ENCODE measurements at places on chromosomes 6 and 20.

DNA sequence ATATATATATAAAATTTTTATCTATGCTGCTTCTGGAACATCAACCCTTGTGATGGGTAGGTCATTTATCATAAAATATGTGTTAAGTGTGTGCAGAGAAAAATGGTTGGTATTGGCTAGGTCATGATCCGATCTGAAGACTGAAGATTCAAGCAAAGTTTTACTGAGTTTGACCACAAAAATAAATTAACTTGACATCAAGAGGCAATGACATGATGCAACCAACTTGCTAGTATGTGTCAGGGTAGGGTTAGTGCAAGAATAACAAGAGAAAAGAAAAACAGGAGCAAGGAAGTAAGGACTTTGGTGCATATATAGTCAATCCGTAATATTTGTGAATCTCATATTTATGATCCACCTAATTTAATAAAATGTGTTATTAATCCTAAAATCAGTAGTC, 1202.0 kb upstream of the ADGRB3 start:
- DNase-seq: no peak

- no peak for DNase-seq
Observed at GRCh38 chr6:33961691-33962090, 157.9 kb upstream of the MLN start.

- no peak for DNase-seq
Observed at GRCh38 chr20:37734228-37734985, 40.6 kb downstream of the CTNNBL1 start.

DNA sequence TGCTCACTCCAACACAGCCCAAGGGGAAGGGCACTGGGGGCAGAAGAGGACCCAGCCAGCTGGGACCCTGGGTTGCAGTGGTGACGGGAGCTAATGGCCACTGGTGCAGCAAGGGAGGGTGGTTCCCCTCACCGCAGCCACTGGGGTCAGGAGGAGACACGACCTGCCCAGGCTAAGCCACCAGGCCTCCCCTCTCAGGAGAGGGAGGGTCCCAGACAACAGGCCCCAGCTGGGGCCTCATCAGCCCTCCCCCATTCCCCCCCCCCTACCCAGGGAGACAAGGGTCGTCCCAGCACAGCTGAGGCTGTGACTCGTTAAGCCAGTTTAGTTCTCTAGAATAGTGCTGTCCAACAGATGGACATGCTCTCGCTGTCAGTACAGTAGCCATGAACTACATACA, 17.3 kb upstream of the MATN4 start:
- no peak for DNase-seq

- no peak for DNase-seq
Observed at GRCh38 chr20:57458400-57459160, 66.4 kb downstream of the CTCFL start.

DNA sequence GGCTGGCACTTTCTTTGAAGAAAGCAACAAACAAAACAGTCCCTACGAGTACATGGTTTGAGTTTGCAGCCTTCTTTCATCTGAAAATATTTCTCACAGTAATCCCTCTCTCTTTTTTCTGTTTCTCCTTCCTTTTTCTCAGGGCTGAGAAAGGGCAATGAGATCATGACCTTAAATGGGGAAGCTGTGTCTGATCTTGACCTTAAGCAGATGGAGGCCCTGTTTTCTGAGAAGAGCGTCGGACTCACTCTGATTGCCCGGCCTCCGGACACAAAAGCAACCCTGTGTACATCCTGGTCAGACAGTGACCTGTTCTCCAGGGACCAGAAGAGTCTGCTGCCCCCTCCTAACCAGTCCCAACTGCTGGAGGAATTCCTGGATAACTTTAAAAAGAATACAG, 80.7 kb upstream of the CLDN20 start:
- no peak for DNase-seq

DNA sequence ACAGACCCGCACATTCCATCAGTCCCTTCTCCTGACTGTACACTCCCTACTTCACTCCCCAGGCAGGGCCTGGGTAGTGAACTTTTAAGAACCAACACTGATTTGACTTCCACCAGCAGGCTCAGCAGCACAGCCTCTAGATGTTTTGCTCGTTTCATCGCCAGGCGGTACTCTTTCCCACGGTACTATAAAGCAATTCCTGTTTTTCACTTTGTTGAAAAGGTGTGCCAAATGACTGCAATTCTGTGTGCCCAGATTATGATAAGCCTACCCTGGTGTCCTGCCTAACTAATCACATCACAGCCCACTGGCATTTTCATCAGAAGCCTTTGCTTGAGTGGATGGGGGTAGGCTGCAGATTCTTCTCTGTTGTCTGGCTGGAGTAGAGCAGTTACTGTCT, 12.9 kb upstream of the WTAP start:
- DNase-seq: no peak

GRCh38 chr6:154653385-154653784, 79.8 kb upstream of the SCAF8 start:
- no peak for DNase-seq

- no peak for DNase-seq
Observed at GRCh38 chr6:35312076-35312800, 14.6 kb downstream of the DEF6 start.

DNA sequence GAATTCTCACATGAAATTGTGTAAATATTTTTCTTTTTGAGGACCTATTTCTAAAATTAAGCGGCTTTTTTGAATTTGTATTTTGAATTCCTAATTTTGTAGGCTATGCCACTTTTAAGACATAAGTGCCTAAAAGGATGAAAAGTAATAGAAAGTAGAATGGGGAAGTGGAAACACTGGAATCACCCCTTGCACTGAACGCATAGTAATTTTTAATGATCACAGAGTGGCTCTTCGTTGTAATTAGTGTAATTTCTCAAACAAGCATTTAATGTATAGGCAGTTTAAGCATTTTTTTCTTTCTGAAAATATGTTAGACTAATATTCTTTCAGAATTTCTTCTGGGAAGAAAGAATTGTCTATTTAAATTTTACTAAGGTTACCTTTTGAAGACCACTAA, 73.2 kb downstream of the ARID1B start:
- no peak for DNase-seq

- DNase-seq: no peak
Observed at GRCh38 chr6:31397901-31398525, 5.4 kb upstream of the MICA start.

DNA sequence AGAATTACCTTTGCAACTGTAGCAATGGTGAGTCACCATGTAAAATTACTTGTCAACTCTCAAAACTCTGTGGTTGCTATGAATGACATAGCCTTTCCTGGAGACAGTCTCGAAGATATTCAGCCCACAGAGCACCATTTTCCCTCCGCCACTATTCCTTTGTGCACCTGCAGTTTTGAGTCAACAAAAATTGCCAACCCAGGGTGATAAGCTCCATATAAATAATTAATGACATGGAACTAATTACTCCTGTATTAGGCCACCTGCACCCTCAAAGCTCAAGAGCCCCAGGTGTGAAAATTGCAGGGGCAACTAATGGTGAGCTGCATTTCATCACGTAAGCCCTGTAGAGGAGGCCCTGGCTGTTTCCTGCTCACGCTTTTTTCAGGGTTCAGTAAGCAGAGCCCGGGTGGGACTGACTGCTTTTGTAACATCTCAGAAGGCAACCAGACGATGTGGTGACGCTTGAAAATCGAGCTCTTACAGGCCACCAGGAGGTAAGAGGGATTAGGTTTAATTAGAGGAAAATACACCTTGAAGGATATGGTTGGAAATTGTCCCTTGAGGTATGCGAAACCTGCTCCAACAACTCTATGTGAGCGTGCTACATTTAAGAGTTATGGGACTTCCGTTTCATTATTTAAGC, 70.8 kb downstream of the BMP2 start:
- no peak for DNase-seq

GRCh38 chr6:110285306-110286060, 72.7 kb downstream of the METTL24 start:
- DNase-seq: no peak

- DNase-seq: no peak
Observed at GRCh38 chr20:57008217-57008616, 258.2 kb downstream of the BMP7 start.

DNA sequence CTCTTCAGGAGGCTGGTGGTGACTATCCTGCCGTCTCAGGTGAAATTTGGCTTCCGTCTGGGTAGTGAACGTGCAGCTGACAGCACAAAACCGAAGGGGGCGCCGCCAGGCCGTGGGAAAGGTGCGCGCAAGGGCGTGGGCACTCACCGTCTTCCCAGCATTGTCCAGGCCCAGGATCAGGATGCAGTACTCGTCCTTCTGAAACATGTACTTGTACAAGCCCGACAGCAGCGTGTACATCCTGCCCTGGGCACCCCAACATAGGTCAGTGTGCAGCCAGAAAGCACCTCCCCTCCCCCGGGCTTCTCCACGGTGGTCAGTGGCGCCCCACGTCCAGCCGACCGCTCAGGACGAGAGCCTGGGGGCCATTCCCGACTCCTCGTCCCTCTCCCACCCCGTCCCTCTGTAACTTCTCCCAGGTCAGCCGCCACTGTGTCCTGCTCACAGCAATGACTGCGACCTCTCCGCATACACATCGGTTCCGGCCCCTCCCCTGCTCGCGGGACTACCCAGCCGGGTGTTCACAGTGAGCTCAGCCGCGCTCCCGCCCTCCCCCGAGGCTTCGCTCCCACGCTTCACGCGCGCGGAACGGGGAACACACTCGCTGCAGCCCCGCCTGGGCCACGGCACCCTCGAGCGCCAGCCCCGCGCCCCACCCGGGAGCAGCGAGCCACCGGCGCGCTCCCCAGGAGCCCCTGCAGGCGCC, 771 bp downstream of the ARFRP1 start:
- DNase-seq: peak; percentile 54

DNA sequence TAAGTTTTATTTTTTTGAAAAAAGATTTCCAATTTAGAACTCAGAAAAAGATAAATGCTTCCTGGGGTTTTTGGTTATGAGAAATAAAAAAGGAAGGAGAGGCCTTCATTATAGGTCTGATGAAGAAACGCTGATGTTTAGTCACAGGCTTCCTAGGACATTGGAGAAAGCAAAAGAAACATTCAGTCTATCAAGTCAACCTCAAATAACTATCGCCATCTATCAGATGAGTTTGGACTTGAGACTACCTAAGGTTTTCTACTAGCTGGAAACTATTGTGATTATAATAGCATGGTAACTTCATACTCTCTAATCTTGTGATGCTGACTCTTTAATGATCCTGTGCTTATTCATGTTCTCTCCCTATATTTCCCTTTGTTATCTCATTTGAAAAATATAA, 171.3 kb downstream of the TPBG start:
- DNase-seq: no peak

GRCh38 chr6:21257125-21257524, 336.4 kb upstream of the SOX4 start:
- no peak for DNase-seq

GRCh38 chr6:52098721-52099120, 11.3 kb upstream of the PKHD1 start:
- DNase-seq: no peak

- no peak for DNase-seq
Observed at GRCh38 chr6:30213667-30213956, 406 bp upstream of the TRIM26 start.

DNA sequence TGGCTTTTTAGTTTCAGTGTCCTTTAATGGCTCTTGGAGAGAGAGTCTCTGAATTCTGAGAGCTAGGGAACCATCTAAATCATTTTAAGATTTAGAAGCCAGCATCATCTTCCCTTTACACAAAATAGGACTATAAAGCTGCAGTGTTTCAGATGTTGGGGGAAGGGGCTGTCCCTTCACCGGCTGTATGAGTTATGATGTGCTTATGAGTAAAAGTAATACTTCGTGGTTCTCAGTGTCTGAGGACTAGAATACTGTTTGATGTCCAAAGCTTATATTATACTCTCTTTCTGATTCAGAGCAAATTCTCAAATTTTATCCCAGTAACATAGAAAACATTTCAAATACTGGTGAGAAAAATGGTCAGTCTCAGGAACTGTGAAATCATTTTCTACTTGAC, 63.5 kb upstream of the FAM8A1 start:
- no peak for DNase-seq

- no peak for DNase-seq
Observed at GRCh38 chr20:44861531-44862006, 23.9 kb upstream of the YWHAB start.

- DNase-seq: no peak
Observed at GRCh38 chr20:8997701-8998117, 71.2 kb upstream of the PLCB4 start.

- no peak for DNase-seq
Observed at GRCh38 chr6:167092672-167093339, 30.1 kb upstream of the CCR6 start.

DNA sequence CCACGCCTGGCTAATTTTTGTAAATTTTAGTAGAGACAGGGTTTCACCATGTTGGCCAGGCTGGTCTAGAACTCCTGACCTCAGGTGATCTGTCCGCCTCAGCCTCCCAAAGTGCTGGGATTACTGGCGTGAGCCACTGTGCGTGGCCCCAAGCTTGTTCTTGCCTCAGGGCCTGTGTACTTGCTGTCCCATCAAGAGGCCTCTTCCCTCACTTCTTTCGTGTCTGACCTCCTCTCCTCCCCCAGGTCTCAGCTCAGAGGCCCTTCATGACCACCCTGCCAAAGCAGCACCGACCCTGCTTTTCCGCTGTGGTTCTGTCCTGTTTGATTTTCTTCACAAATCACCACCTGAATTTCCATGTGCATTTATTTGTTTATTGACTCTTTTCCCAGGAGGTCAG, 10.5 kb upstream of the UBE2V1 start:
- DNase-seq: no peak

GRCh38 chr20:50277064-50277415, 86.4 kb downstream of the CEBPB start:
- DNase-seq: no peak

DNA sequence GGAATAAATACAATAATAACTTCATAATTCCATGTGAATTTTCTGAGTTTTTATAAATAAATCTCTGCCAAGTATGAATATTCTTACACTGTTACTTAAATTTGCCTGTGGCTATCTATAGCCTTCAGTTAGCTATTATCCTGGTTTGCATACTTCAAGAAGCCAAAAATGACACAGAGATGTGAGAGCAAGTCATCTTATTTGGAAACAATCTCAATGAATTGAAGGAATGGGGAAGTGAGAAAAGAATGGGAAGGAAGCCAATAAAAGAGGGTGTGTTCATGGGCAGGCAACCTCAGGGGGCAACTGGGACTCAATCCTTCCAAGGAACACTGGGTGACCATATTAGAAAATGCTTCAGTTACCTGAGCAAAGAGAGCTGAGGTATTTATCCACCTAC, 9.9 kb downstream of the HAO1 start:
- no peak for DNase-seq

DNA sequence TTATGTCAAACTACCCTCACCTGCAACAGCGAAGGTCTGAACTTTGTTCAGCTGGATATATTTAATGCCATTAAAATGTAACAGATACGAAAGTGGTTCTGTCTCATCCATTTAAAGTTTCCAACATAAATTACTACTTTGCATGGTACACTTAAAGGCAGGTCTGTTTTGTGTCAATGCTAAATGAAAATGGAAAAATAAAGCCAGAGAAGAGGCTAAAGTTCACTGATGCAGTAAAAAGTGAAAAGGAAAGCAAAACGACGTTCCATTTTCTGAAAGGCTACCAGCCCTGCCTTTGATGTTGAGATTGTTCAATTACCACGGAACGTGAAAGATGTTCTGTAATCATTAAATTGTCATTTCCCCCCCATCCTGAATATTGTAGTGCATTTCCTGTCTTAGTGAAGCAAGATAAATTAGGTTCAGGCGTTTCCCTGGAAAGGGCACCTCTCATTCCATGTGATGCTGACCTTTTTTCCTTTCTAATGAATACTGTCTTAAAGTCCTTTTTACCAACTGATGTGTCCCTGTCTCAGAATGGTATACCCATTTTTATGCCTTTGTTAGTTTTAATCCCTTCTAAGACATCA, 334.7 kb upstream of the JAG1 start:
- no peak for DNase-seq

Measured in effector CD4-positive, alpha-beta T cell (primary cell).